ENCODE measurements at places on chromosomes 6 and 20.

GRCh38 chr6:84462698-84463097 lies 235.3 kb upstream of the CEP162 start:
- DNase-seq, result no peak

GRCh38 chr20:19370076-19371075 lies 157.9 kb downstream of the SLC24A3 start:
- no peak for DNase-seq

- no peak for DNase-seq
These were observed 30.2 kb downstream of the RANBP9 start for GRCh38 chr6:13681305-13682061.

- DNase-seq, result no peak
These were observed 18.7 kb upstream of the PLCG1 start for GRCh38 chr20:41118632-41119031.

DNA sequence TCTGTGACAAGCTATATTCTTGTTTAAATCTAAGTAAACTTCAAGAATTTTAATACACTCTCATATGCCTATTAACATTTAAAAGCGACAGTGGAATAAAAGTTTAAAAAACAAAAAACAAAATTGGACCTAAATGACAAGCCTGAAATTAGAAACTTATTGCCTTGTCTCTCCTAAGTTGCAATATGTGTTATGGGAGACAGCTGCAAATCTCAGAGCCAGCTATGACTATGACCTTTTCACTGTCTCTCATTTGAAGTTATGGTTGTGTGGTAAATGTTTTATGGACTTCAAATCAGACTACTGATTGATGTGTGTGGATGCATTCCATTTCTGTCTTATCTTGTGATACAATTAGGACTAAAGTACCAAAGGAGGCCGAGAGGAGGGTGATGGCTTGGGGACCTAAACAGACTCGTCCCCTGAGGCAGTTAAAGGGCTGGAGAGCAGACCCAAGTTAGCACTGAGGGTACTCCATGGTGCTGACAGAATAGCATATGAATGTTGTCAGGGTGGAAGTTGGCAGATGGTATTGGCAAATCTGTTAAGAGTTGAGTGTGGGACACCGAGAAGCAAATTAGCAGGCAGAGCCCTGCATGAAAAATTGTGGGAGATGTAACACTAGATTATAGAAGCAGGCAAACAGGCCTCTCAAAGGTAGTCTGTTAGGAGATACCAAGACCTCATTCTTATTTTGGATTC lies 930.1 kb upstream of the MAN1A1 start:
- peak; percentile 73 for DNase-seq

- peak; percentile 51 for DNase-seq
These were observed 92.8 kb upstream of the EPB41L1 start for GRCh38 chr20:36061754-36062153.

GRCh38 chr20:42118409-42119125 lies 500.4 kb upstream of the CHD6 start:
- no peak for DNase-seq

DNA sequence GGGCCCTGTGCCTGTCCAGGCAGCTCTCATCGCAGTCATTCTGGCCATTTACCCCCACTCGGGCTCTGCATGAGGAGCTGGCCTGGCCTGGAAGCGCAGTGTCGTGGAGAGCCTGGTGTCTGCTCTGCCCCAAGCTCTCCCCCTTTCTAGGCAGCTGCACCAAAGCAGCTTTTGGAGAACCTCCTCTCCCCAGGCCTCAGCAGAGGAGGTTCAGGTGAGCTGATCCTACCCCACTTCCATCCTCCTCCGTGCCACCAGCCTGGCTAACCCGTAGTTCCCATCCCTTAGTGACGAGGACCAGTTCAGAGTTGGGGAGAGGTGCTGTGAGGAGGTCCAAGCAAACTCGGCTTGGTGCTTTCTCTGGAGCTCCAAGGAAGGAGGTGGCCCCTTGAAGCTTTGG lies 30.5 kb upstream of the PHACTR3 start:
- DNase-seq, result no peak

DNA sequence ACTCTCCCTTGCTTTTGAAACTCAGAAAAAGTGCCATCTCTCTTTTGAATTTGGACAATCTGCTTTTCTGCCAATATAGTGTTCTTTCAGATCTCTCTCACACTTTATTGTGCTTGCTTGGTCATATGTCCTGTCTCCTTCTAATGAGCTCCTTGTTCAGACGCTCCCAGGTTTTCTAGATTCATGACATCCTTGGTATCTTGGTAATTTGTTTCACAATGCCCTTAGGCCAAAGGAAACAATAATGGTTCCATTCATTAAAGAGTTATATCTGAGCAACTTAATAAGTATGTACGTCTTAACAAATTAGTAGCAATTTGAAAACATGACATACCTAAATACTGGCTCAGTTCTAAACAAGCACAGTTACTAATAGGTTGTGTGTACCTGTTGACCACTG lies 293.4 kb upstream of the SPTLC3 start:
- no peak for DNase-seq

- no peak for DNase-seq
These were observed 10.0 kb upstream of the PFDN4 start for GRCh38 chr20:54197621-54198604.

DNA sequence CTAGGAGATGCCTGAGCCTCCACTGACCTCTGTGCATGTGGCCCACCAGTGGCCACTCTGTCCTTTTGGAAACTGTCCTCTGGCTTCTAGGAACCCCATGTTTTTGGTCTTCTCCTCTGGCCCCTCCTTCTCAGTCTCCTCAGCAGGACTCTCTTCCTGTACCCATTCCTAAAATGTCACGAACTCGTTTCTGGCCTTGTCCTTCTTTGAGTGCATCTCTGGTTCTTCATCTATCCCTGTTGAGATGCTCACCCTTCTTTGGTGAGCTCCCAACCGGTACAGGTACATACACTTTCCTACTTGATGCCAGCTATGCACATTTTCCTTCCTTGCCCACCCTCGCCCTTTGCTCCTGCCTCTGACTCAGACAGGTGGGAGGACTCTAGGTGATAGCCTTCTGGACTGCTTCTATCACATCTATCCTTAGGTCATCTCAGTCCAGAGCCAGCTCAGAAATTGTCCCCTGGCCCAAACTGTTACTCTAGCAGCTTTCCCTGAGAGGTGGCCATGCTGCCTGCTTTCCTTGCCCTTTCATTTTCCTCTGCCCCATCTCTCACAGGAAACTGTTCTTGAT lies 14.8 kb upstream of the NNAT start:
- DNase-seq, result no peak

- no peak for DNase-seq
These were observed 85.2 kb downstream of the BANF2 start for GRCh38 chr20:17785007-17785406.

DNA sequence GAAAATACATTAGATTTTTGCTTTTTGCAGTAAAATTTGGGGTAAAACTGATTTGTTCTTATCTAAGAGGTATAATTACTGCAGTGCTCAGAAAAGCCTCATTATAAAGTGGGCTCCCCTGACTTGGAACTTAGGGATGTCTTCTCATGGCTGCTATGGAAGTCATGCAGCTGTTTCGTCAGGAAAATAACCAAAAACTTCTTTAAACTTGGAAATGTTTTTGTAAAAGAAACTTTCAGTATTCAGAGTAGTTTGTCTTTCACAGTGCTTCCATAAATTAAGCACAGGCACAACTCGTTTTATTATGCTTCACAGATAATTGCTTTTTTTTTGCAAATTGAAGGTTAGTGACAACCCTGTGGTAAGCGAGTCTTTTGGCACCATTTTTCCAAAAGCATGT lies 6.8 kb downstream of the MAPK14 start:
- DNase-seq, result no peak

- DNase-seq, result peak; percentile 87
These were observed 73.0 kb upstream of the NHSL1 start for GRCh38 chr6:138572167-138572875.

DNA sequence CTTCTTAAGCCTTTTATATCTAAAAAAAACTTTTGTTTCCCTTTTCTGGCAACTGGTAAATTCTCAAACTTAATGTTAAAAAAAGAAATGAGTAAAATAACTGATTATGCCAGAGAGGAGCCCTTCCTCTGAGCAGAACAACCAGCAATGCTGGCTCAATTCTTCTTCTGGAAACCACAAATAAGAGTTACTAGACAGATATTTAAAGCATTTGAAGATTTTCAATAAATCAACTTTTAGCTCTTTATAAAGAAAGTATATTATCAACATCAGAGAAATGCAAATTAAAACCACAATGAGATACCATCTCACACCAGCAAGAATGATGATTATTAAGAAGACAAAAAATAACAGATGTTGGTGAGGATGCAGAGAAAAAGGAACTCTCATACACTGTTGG lies 61.1 kb upstream of the TCF21 start:
- no peak for DNase-seq
